ENCODE measurements at places on chromosomes 4 and X. TPM values are rescaled to one million over a fixed set of nuclear protein-coding genes. Genes with fewer than 3 reads are reported as not detected.

PDZD4 gene
- total RNA-seq, result 52.5 TPM

SNCA gene
- total RNA-seq, result 29.6 TPM

ATP1B4 gene
- not detected for total RNA-seq

RTL9 gene
- total RNA-seq, result 0.37 TPM

PSMD10 gene
- 93.9 TPM for total RNA-seq

VSIG4 gene
- total RNA-seq, result not detected

CPLX1 gene
- total RNA-seq, result 2.5 TPM

GAGE12E gene
- not detected for total RNA-seq

DNA sequence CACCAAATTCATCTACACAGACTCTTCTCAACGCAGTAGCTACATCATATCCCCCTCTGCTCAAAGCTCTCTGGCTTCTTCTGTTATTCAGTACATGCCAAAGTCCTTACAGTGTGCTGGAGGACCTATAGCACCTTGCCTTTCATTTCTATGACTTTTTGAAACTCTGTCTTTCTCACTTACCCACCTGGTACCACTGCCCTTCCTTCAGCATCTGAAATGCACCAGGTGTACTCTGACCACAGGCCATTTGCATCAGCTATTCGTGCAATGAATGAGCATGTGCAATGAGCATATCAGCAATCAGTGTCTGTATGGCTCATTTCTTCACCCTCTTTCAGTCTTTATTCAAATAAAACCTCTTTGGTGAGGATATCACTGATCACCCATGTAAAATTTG, 399.9 kb downstream of the RAB28 start:
- H3K36me3 ChIP-seq, result peaks cover 32% of the 10 kb centered on the region
- H3K27me3 ChIP-seq, result no peaks in the 10 kb centered on the region
- DNase-seq, result no peak
- peaks cover 9% of the 10 kb centered on the region for H3K4me1 ChIP-seq

DNA sequence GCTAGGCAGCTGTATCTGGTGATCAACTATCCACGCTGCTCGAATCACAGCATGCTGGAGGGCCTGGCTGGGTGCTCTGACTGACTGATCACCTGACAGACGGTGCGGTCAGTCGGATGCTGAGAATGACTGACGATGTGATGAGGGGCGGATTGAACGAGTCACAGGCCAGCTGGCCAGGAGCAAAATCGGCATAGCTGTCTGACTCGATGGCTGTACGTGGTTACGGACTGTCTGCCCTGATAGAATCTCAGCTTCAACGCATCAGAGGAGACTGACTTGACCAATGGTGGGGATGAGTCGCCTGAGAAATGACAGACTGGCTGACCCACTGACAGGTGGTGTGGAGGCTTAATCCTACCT, 1.0 kb upstream of the SUV39H1 start:
- peak overlapping the region; percentile 90 for H3K27ac ChIP-seq
- peaks cover 34% of the 10 kb centered on the region for H3K4me1 ChIP-seq
- no peak for DNase-seq
- H3K27me3 ChIP-seq, result peaks cover 6% of the 10 kb centered on the region

- no peak overlapping the region for H3K4me3 ChIP-seq
- H3K36me3 ChIP-seq, result peaks cover 32% of the 10 kb centered on the region
- no peaks in the 10 kb centered on the region for H3K4me1 ChIP-seq
- no peak for DNase-seq
- H3K27ac ChIP-seq, result no peak overlapping the region
These were observed 12.4 kb downstream of the PPID start for GRCh38 chr4:158710814-158711213.

- H3K4me3 ChIP-seq, result no peak overlapping the region
- DNase-seq, result no peak
- no peaks in the 10 kb centered on the region for H3K36me3 ChIP-seq
- peaks cover 2% of the 10 kb centered on the region for H3K27me3 ChIP-seq
These were observed 120.7 kb downstream of the GLRA3 start for GRCh38 chr4:174708381-174708780.

DNA sequence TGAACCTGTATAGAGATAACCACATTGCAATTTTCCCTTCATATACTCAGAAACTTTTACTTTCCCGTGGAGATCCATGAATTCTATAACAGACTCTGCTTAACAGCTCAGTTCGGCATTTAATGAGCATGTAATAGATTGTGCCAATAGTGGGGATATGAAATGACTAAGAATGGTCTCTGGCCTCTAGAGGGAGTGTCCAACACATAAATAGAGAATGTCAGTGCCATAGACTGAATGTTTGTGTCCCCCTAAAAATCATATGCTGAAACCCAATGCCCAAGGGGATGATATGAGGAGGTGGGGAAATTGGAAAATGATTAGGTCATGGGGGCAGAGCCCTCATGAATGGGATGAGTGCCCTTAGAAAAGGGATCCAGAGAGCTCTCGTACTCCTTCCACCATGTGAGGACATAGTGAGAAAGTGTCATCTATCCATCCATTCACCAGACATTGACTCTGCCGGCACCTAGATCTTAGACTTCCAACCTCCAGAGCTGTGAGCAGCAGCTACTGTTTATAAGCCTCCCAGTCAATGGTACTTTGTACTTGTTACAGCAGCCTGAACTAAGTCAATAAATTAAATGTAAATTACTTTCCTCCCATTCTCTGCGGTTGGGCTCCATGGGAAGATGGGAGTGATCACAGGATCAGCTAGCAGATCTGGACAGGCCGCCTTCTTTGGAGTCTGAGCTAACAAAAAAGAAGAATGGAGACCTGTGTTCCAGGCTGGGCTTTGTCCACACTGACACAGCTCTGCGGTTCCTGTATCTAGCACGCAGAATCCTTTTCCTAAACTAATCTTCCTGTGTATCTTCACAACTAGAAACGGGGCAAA, 28.1 kb upstream of the HPSE start:
- no peaks in the 10 kb centered on the region for H3K36me3 ChIP-seq
- peaks cover 14% of the 10 kb centered on the region for H3K4me1 ChIP-seq
- no peak for DNase-seq
- no peaks in the 10 kb centered on the region for H3K27me3 ChIP-seq

All from neural crest cell (in vitro differentiated cells).